ENCODE measurements at places on chromosomes 7 and 10.

DNA sequence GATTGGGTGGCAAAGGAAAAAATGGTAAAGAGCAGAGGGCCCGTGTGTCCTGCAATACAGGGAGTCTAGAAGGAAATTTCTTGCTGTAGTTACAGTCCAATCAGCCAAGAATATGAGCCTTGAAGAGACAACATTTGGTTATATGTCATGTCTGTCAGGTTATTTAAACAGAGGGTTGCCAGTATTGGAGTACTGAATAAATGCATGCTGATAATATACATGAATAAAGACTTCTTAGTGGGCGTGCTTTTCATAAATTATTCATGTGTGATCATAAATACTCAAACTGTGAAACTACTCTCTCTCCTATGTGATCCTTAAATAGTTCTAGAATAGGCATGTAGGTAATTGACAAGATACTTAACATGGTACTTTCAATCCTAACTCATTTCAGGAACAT lies 249.0 kb downstream of the CRPPA start:
- no peak for DNase-seq

GRCh38 chr7:155259866-155260497 lies 37.7 kb upstream of the INSIG1 start:
- DNase-seq = no peak

DNA sequence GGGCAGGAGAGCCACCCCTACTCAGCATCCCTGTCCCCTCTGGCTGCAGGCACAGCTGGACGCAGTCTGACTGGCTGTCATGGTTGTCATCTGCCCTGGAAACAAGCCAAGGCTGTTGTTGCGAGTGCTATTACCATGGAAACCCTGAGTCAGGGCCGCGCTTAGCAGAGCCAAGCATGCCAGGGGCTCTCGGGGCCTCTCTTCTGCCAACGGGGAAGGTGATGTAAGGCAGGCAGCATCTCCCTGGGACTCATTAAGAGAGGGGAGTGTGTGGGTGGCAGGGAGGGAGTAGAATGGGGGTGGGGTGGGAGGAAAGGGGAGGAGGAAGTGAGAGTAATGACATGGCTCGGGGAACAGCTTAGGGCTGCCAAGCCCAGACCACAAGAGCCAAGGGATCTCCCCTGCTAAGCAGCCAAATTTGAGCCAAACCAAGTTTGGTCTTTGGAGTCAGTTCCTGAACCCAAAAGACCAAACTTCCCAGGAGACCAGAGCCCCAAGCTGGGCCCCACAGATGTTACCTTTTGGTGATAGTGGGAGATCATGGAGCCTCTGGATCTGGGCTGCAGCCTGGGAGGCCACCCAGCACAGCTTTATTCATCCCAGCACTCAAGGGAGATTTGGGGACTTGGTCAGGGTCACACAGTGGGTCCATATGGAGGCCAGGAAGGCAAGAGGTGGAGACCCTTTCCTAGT lies 67.6 kb downstream of the TMEM130 start:
- DNase-seq = peak; percentile 85

GRCh38 chr7:88546808-88547207 lies 212.7 kb upstream of the ZNF804B start:
- peak; percentile 70 for DNase-seq

DNA sequence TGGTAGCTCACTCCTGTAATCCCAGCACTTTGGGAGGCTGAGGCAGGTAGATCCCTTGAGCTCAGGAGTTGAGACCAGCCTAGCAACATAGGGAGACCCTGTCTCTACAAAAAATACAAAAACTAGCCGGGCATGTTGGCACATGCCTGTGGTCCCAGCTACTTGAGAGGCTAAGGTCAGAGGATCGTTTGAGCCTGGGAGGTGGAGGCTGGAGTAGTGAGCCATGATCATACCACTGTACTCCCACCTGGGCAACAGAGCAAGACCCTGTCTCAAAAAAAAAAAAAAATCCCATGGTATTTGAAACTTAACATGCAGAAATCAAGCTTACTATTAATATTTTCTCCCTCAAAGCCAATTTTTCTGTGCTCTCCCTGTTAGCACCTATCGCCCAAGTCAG lies 5.9 kb downstream of the SFXN2 start:
- DNase-seq = no peak

GRCh38 chr7:123505221-123505620 lies 29.2 kb downstream of the IQUB start:
- no peak for DNase-seq

- no peak for DNase-seq
Measured at GRCh38 chr10:97585439-97585811, 1.2 kb downstream of the HOGA1 start.

- DNase-seq = no peak
Measured at GRCh38 chr10:74179111-74179710, 28.2 kb downstream of the ADK start.

DNA sequence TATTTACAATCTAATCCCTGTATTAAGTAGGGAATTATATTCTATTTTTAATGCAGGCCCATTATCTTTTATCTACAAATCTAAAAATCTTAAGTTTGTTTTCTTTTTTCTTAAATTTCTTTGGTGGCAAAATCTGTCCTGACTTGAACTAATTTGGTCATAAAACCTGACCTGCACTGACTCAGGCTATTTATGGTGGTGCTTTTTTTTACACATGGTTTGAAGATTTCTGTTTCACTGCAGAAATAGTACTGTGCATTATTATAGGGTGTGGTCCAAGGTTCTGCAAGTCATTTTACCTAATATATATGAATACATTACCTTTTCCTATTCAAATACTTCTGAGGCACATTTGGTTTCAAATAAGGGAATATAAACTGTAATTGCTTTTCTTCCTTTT lies 137.0 kb downstream of the CD36 start:
- DNase-seq = no peak

DNA sequence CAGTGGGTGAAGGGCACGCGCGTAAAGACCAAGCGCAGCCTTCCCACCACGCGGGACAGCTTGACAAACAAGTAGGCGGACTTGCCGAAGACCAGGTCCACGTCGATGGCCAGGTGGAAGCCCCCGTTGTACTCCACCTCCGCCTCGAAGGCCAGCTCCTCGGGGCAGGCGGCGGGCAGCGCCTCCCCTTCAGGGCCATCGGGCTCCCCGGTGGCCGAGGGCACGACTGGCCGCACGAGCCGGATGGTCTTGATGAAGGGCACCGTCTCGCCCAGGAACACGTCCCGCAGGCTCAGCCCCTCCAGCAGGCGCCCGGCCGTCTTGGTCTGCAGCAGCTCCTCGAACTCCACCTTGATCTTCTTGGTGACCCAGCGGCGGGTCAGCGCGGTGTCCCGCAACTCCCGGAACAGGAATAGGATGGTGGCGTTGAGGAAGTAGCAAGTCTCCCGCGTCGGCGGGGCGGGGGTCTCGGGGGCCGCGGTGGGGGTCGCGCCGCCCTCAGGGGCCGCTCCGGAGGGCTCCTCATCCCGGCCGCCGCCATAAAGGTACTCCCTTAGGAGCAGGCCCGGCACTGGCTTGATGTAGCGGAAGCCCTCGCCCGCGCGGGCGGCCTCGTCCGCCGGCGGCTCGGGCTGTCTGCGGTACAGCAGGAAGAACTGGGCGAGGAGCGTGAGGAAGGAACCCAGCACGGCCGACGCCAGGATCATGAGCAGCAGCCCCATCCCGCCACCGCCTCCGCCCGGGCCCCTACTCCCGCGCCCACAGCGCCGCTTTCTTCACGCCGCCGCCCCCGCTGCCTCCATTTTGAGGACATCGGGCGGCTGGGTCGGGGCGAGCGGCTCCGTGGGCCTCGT lies 507 bp downstream of the PDZD8 start:
- DNase-seq = no peak

GRCh38 chr10:60970526-60970925 lies 26.5 kb upstream of the RHOBTB1 start:
- DNase-seq = no peak

GRCh38 chr10:96400465-96400864 lies 41.7 kb upstream of the OPALIN start:
- no peak for DNase-seq

- no peak for DNase-seq
Measured at GRCh38 chr7:36305648-36306047, 84.0 kb upstream of the ANLN start.

DNA sequence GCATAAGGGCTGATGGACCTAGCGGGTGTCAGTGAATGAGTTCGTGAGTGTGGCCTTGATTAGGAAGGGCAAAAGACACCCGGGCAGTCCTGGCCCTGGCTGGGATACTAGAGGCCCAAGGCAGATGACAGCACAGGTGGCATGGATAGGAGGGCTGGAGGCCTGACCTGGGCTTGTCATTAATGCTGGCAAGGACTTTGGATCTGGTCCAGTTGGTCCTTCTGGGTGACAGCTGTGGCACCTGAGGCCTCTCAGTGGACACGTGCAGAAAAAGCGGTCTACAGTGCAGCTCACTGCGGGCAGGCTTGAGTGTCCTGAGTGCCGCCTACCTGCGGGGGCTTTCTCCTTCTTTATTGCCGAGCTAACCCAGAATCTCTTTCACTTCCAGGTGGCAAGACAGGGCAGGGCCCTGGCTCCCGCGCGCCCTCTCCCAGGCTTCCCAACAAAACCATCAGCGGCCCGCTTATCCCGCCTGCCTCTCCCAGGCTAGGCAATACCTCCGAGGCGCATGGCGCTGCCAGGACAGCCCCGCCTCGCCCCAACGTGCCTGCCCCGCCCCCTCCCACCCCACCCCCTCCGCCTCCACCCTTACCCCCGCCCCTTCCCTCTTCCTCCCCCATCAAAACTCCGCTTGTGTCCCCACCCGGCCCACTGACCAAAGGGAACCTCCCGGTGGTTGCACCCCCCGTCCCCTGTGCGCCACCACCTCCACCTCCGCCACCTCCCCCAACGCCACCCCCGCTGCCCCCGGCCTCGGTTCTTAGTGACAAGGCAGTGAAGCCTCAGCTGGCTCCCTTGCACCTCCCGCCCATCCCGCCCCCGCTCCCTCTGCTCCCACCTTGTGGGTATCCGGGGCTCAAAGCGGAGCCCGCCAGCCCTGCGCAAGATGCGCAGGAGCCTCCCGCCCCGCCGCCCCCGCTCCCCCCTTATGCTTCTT lies 77.4 kb downstream of the WIPF3 start:
- DNase-seq = peak; percentile 21

GRCh38 chr7:134771889-134772288 lies 7.5 kb upstream of the CALD1 start:
- no peak for DNase-seq

GRCh38 chr7:158272509-158273137 lies 315.0 kb downstream of the PTPRN2 start:
- DNase-seq = no peak

DNA sequence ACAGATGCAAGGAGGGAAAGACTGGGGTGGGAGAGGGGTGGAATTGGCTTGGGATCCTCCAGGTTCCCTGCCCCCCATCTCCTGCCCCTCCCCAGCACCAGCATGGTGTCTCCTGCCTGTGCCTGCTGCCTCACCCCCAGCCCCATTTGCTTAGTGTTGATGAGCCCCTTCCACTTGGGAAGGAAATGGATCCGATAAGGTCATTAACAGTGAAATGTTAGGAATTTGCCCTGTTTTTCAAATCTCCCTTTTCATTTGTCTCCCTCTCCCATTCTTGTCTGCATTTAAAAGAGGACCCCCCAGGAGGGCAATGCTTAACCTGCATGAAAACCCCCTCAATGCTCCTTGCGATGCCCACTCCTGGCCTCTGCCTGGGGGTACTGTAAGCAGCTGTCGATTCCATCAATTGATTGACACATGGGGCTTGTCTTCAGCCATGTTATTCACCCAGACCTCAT lies 51.5 kb downstream of the HK1 start:
- no peak for DNase-seq

- DNase-seq = no peak
Measured at GRCh38 chr7:139417478-139417877, 57.8 kb downstream of the LUC7L2 start.
